Activated CD8-positive, alpha-beta memory T cell treated with anti-CD3 and anti-CD28 coated beads, Interleukin-2, amount 10 ng/mL, durations not matched to agents 7 days and 5 days (primary cell): ENCODE measurements at places on chromosomes 1 and 21.

- no peak for DNase-seq
Observed at GRCh38 chr1:93577536-93578432, 103.9 kb downstream of the BCAR3 start.

- DNase-seq: no peak
Observed at GRCh38 chr1:26571381-26571780, 41.8 kb downstream of the RPS6KA1 start.

DNA sequence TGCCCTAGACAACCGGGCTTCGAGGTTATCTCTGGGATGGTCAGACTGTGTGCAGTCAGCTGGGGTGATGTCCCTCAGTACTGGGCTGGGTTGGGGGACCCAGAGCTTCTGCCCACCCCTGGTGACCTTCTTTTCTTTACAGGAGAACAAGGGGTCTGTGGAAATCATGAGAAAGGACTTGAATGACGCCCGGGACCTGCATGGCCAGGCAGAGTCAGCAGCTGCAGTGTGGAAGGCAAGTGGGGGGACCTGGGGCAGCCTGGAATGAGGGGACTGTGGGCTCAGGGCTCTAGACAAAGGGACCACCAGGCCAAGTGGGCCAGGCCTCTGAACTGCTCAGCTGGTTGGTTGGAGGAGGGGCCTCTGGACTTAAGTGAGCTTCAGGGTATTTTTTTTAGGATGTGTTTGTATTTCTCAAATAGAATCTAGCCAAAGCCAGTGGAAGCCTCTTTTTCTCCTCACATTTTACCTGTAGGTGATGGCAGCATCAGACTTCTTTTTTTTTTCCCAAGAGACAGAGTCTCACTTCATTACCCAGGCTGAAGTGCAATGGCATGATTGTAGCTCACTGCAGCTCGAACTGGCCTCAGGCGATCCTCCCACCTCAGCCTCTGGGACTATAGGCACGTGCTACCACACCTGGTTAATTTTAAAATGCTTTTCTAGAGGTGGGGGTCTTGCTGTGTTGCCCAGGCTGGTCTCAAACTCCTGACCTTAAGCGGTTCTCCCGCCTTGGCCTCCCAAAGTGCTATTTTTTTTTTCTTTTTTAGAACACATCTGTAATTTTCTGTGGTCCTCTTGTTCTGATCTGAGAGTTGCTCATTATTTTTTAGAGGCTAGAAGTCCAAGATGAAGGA is 1.9 kb downstream of the RNF187 start:
- no peak for DNase-seq

DNA sequence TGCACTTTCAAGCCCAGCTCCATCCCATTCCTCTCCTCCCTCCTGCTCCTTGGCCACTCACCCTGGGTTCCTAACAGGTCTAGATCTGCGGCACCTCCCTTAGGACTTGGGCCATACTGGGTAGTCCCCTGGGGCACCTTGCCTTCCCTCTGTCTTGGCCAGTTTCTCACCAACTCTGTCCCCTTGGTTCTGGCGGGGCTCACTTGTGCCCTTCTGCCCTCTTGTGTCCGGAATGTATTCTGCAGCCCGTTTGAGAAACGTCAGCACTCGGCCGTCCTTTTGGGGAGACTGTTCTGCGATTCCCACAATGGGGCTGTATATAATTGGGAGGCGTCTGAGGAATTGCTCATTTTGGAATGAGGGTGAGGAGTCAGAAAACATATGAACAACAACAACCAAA is 162.4 kb downstream of the ZSCAN20 start:
- no peak for DNase-seq
